Activated T-cell treated with anti-CD3 and anti-CD28 coated beads for 48 hours (primary cell): ENCODE measurements at places on chromosomes 6 and 20.

DNA sequence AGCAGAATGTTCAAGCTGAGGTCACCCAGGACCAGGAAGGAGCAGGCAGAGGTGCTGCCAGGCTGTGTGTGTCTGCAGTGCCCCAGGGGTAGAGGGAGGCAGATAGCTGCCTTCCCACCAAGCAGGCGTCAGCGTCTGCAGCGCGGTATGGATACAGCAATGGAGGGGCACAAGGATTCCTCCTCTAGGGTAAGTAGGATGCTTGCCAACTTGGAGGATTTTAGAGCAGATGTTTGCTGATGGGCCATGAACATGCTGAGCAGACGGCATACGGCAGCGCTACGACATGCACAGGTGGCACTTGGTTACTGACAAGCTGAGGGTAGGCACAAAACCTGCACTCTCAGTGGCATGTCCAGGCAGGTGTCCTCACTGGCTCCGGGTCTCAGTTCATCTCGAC lies 48.1 kb downstream of the PSMG4 start:
- no peak for DNase-seq

GRCh38 chr6:129843573-129843972 lies 17.5 kb downstream of the TMEM244 start:
- no peak for DNase-seq

DNA sequence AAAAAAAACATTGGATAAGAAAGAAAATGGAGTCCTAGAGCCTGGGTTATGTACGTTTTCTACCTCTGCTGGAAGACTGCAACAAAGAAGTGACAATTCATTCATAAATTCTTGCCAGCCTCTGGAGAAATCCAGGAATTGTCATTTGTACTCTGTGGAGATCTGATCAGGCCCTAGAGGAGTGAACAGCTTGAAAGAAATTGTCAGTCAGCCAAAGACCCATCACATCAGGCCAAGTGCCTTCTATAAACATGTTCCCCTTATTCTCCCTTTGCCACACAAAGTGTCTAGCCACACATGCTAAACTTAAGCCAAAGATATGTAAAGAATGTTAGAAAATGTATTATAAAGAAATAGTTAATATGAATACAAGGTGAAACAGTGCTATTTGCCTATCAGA lies 152.4 kb downstream of the ADAT2 start:
- no peak for DNase-seq

DNA sequence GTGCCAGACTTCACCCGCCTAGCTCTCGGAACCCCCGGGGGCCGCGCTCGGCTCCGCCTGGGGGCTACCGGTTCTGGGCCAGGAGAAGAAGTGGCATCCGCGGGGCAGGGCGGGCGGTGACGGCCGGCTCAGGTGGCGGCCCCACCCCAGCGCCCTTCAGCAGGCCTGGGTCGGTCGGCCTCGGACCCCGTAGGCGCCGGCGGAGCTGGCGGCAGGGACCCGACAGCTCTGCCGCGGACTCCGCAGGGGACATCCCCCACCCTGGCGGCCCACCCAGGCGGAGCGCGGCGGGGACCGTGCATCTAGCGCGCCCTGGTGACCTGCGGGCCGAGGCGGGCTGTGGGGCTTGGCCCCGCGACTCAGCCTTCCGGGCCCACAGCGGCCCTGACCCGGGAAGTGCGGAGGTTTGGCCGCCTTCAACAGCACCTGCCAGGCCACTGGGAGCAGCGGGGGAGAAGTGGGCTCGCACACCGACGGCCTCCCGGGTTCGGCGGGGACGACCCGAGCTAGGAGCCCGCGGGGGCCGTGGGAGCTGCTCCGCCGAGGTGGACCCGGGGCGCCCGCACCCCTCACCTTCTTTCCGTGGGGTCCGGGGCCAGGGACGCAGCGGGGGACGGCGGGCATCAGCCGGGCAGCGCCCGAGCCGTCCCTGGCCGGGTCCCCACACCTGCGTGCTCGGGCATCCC lies 87.1 kb downstream of the TMEM242 start:
- DNase-seq, result peak; percentile 15

- DNase-seq, result no peak
Observed at GRCh38 chr6:117371492-117371891, 54.2 kb downstream of the ROS1 start.

DNA sequence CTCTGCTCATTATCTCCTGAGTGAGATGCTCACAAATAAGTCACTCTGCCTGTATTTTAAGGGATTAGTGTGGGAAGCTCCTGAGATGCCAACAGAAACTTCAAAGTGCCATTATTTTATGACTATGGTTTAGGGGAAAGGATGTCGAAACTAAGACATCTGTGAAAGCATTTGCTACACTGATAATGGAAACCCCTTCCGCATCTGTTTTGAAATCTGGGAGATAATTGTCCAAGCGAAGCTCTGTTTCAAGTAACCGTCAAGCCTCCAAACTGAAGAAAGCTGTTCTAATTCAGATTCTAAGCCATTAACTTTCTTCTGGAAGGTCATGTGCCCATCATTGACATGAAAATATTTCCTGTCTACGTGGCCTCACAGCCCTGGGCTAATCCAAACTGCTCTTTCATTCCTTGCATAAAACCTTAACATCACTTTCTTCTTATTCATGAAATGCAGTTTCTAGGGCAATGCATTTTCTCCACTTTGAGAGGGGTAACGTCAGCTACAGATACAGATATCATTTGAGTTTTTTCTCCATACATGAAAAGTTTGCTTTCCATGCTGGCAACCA lies 932.0 kb downstream of the C6orf118 start:
- DNase-seq, result no peak

GRCh38 chr20:33551778-33552177 lies 61.9 kb downstream of the CBFA2T2 start:
- no peak for DNase-seq

- DNase-seq, result no peak
Observed at GRCh38 chr6:90328004-90328403, 31.4 kb upstream of the BACH2 start.

GRCh38 chr6:90496258-90497016 lies 90.4 kb downstream of the MAP3K7 start:
- DNase-seq, result no peak

DNA sequence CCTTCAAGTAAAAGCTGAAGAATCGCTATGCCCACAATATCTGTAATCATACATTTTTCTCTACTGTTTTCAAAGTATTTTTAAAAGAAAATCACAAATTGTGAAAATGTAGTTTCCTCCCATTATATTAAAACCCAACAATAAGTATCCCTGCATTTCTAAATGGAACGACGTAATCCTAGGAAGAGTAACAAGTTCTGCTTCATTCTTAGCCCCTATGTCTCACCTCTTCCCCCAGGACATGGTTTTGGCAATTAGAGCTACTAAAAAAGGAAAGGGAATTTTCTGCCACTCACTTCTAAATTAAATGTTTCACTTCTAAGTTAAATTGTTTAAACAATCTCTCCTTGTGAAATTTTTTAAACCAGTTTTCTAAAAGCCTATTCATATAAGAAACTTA lies 47.4 kb downstream of the TBPL1 start:
- DNase-seq, result no peak

DNA sequence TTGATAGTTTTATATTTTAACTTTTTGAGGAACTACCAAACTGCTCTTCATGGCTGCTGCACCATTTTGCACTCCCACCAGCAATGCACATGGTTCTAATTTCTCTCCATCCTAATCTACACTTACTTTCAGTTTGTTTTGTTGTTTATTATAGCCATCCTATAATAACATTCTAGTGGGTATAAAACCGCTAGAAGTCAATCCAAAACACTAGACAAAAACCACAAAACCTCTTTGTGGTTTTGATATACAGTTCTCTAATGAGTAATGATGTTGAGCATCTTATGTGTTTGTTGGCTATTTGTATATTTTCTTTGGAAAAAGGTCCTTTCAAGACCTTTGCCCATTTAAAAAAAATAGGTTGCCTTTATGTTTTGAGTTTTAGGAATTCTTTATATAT lies 5.6 kb downstream of the RPP21 start:
- DNase-seq, result no peak

DNA sequence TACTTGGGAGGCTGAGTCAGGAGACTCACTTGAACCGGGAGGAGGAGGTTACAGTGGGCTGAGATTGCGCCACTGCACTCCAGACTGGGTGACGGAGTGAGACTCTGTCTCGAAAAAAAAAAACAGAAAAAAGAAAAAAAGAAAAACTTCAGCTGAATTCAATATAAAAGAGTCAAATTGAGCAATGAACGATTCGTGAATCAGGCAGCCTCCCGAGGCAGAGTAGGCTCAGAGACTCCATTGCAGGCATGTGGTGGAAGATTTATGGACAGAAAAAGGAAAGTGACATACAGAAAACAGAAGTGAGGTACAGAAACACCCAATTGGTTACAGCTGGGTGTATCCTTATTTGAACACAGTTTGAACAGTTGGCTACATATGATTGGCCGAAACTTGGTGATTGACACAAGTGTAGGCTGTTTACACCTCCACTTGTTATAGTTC lies 56.3 kb downstream of the HLA-DPB1 start:
- DNase-seq, result no peak

- DNase-seq, result no peak
Observed at GRCh38 chr6:90369024-90369519, 72.4 kb upstream of the BACH2 start.

- DNase-seq, result no peak
Observed at GRCh38 chr20:3813848-3814581, 6.3 kb upstream of the AP5S1 start.

GRCh38 chr6:128244751-128245405 lies 275.5 kb downstream of the PTPRK start:
- DNase-seq, result no peak

- DNase-seq, result no peak
Observed at GRCh38 chr6:150306290-150306689, 62.5 kb upstream of the IYD start.

DNA sequence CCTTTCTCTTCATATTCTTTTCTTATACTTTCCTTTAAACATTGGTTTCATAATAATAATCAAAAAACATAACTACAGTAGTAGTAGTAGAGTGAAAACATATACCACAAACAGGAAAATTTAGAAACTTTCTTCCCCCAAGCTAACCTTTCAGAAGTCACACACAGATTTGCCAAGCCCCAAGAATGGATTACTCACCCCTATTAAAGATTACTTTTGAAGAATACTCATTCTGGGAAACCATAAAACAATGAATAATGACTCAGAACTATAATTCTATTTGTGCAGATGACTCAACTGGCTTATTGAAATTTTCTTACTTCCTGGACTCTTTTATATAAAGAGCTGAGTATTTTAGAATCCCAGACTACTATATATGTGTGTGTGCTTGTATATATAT lies 119.4 kb upstream of the GJE1 start:
- DNase-seq, result no peak

DNA sequence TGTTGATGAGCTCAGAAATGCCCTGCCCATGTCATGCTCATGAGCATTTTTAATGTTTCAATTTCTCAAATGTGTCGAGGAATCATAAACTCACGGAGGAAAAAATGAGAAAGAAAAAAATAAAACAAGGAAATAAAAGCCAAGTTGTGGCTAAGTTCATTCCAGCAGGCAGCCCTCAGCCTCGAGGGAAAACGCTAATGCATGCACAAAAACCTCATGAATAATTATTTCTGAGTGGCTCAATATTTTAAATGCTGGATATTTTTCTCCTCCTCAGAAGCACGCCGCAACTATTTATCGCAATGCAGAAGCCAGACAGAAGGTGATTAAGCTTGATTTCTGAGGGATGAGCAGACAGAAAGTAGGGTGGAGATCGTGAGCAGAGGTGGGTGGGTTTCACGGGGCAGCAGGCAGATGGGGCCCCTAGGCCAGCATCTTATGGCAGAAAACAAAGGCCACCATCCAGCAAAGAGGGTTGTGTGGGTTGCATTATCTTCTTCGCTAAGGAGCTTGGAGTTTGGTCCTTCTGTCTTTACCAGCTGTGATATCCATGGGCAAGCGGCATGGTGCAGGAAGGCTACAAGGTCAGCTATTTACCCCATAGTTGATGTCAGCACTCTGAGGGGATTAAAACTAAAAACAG lies 151.5 kb upstream of the LRFN2 start:
- DNase-seq, result no peak

DNA sequence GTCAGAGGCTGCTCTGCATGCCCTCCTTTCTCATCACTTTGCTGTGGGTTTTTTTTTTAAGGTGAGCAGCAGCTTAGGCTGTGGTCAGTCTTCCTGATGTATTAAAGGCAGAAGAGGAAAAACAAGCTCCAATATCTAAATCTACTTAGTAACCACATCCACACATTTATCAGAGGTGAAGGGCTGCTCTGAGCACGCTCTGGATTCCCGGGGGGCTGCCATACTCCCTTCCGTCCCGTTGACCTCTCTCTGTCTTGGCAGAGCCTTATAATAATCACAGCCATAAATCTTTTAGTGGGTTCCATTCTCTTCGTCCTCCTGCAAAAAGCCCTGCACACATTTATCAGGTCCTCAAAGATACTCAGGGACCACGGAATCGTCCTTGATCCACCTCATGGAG lies 2.7 kb upstream of the LEMD2 start:
- no peak for DNase-seq

DNA sequence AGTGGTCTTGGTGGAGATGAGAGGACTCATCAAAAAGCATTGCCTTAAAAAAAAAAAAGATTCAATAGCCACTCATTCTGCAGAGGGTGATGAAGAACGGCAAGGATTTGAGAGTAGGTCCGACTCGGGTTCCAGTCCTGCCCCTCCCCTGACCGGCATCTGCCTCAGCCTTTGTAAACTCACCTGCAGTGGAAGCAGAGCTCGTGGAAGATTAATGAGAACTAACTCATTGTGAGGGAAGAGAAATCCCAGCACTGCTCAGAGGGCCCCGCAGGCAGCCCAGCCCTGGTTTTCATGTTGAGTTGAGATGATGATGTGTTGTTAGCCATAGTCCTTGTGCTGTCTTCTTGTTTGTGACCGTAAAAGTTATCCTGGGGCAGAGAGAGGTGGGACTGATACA lies 59.4 kb downstream of the GCNT2 start:
- DNase-seq, result no peak

DNA sequence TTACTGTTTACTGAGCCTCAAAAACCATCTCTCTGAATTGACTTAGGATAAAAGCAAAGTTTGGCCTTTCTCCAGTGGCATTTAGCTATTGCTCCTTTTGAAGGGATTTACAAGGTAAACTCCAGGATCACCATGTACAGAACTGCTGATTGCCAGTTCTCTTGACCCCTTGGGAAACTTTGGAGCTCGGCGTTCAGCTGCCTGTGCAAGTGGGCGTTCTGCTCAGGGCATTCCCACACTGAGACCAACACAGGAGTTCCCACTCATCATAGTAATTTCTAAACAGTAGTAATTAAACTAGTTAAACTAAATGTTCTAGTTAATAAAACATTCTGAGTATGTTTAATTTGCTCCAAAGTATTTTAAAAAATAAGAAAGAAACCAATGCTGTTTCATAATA lies 14.9 kb downstream of the KCNQ5 start:
- DNase-seq, result no peak

GRCh38 chr6:90493332-90493731 lies 93.5 kb downstream of the MAP3K7 start:
- no peak for DNase-seq

DNA sequence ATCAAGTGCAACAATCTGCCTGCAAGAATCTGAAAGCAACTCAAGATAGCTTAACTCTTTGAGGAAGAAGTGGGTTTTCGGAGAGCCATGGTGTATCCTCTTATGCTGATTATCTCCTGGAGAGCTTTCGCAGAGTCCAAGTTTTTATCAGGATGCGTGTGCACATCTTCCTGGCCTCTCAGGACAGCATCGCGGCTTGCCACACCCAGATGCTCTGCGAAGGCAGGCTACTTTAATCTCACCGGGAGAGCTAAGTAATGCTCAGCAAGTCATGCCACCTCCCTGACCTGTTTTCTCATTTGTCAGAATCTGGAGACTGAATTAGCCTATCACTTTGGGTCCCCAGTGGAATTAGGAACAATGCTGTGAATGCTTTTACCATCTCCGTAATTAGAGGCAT lies 52.9 kb downstream of the TTI1 start:
- DNase-seq, result no peak

- DNase-seq, result no peak
Observed at GRCh38 chr6:117591405-117591804, 10.9 kb downstream of the GOPC start.

GRCh38 chr6:74283532-74283931 lies 587.5 kb downstream of the CD109 start:
- no peak for DNase-seq
